Globus pallidus (tissue), 1 donor: ENCODE measurements at places on chromosomes 5 and 9.
A peak's percentile ranks its signal among the peaks of the same experiment; 100 is the strongest.

- DNase-seq = no peak
Observed at GRCh38 chr9:27664121-27664779, 91.0 kb upstream of the C9orf72 start.

- no peak for DNase-seq
Observed at GRCh38 chr5:44660251-44660650, 148.5 kb upstream of the MRPS30 start.

DNA sequence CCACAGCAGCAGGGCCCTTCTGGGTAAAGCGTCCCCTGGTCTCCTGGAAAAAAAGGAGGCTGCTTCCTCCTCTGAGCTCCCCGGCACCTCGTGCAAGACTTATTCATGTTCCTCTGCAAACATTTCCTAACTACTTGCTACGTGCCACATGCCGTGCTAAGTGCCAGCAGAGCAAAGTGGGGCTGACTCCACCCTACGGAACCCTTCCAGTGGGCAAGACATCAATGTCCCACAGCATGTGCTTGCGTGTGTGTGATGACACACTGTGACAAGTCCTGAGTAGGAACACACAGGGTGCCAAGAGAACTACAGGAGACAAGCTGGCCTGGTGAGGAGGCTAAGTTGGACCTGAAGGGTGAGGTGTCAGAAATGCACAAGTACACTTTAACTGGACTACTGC lies 57.4 kb downstream of the SEMA4D start:
- no peak for DNase-seq

GRCh38 chr5:67496051-67496450 lies 299.5 kb upstream of the CD180 start:
- no peak for DNase-seq

DNA sequence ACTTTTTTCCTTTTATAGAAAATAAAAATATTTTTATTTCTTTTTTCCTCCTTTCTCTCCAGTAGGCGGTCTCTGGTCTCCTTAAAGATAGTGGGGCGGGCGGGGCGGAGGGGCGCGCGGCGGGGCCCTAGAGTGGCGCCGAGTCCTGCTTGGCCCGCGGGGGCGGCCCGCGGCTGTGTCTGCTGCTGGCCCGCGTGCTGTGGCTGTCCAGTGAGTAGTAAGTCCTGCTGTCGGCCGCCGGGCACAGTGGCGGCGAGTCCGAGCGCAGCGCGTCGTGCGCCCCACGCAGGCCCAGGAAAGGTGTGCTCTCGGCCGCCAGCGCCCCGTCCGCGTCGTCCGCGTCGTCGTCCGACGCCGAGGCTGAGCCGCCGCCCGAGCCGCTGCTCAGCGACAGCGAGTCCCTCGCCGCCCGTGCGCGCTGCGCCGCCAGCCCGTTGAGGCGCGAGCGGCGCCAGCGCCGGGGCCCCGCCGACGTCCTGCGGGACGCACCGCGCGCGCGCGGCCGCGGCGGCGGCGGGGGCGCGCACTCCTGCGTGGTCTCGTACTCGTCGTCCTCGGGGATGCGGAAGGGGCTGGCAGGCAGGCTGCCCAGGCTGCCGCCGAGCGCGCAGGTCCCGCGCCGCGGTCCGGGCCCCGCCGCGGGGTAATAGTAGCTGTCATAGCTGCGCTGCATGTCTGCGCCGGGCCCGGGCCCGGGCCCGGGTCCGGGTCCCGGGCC lies 52.3 kb downstream of the PSD2 start:
- DNase-seq = peak; percentile 60

GRCh38 chr5:43369651-43370050 lies 42.5 kb downstream of the CCL28 start:
- no peak for DNase-seq

- no peak for DNase-seq
Observed at GRCh38 chr5:76476474-76477038, 73.5 kb downstream of the IQGAP2 start.

- DNase-seq = no peak
Observed at GRCh38 chr5:115875447-115875846, 33.7 kb downstream of the AP3S1 start.

DNA sequence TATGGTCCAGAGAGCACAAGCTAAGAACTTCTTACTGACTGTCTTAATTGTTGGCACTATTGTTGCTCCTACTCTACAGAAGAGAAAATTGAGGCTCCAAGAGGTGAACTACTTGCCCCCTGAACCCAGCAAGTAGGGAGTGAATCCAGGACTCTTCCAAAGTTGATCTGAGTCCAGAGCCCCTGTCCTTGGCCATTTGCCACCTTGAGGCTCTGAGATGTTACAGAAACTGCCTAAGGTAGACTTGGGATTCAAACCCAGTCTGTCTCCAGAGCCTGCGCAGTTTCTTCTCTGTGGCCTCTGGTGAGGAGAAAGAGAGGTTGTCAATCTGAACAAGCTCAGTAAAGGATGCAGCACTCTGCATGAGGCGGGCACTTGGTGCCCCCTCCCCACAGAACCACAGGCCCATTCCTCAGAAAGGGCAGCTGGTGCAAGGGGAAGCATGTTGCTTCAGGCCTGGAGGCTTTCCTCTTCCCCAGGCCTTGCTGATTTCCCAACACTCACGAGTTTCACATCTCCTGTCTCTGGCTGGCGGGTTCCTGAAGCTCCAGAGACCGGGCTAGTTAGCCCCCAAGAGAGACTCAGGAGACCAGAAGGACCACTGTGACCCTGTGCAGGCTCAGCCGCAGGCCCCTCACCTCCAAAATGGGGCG lies 2.9 kb upstream of the LCP2 start:
- DNase-seq = no peak

DNA sequence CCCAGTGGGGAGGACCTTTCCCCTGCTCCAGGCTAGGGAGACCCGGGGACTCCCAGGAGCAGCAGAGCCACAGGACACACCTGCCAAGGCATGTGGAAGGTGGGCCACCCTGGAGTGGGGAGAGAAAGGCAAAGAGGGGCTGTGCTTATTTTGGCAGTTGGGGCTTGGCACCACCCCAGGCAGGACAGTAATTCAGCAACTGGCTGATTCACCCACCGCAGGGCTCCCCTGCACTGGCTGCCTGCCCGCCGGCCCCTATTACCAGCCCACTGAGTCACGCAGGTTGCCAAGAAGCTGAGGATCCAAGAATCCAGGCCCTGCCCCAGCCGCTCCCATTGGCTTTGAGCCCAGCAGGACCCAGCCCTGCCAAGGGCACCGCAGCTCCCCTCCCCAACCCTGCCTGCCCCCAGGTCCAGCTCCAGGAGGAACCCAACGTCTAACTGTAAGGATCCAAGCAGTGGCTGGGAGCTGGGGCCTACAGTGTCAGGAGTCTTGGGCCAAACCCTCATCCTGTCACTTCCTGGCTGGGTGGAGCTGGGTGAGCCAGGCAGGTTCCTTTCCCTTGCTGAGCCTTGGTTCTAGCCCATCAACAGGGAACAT lies 14.2 kb upstream of the RALGDS start:
- DNase-seq = peak; percentile 40

GRCh38 chr5:127599320-127599719 lies 49.6 kb upstream of the CTXN3 start:
- no peak for DNase-seq

GRCh38 chr9:129823542-129823934 lies 398 bp downstream of the TOR1A start:
- DNase-seq = no peak

DNA sequence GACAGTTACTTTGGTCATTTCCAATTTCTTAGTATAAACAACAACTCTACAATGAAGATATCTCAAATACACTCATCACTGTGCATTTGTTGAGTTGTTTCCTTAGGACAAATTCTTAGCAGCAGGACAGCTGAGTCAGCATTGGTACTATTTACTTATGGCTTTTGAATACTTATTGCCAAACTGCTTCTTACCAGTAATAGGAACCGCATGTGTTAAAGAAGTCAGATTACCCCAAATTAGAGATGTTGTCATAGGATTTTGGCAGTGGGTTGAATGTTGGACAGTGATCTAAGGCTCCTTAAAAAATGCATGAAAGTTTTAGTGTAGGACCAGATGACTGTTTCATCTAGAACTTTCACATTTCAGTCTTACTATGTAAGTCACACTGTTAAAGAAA lies 280.1 kb upstream of the DMRT1 start:
- no peak for DNase-seq

DNA sequence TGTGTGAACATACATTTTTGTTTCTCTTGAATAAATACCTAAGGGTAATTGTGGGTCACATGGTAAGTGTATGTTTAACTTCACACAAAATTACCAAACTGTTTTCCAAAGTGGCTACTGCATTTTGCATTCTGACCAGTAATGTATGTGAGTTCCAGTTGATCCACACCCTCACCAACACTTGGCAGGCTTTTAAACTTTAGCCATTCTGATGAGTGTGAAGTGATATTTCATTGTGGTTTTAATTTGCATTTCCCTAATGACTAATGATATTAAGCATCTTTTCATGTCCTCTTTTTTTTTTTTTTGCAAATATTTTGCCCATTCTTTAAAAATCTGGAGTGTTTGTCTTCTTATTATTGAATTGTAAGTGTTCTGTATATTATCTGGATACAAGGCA lies 53.5 kb upstream of the MAST4 start:
- DNase-seq = no peak

DNA sequence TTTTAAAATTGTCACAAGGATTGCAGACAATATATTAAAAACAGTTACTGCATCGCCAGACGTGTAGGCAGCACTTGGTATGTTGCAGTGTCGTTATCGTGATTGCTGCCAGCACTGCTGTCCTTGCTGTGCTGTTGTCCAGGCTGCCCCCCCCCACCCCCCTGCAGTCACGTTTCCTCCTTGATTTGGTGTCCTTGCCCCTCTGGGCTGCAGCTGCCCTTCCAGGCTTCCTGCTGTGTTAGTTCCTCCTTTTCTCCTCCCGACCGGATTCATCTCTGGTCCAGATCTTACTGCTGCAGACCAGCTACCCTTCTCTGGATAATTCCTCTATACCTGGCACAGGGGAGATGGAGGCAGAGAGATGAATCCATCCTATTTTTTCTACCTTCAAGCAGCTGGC lies 298.9 kb downstream of the TRIM32 start:
- DNase-seq = no peak

DNA sequence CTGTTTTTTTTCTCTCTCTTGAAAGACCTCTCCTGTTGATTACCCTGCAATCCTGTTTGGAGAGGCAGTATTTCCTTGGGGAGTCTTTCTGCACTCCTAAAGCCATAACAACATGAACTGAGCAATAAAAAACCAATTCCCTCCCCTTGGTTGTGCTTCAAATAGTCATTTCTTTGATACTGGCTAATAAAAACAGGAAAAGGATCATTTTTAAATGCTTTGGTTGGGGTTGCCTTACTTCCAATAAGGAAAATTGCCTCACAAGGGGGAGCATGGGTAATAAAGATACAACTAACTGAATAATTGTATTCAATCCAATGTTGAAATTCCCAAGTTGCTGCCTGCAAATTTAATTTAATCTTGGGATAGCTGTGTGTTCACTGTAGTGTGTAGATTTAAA lies 13.9 kb downstream of the FBXL7 start:
- no peak for DNase-seq

- DNase-seq = no peak
Observed at GRCh38 chr5:1746371-1747078, 53.1 kb downstream of the MRPL36 start.

- no peak for DNase-seq
Observed at GRCh38 chr5:39721394-39721793, 296.6 kb upstream of the DAB2 start.

DNA sequence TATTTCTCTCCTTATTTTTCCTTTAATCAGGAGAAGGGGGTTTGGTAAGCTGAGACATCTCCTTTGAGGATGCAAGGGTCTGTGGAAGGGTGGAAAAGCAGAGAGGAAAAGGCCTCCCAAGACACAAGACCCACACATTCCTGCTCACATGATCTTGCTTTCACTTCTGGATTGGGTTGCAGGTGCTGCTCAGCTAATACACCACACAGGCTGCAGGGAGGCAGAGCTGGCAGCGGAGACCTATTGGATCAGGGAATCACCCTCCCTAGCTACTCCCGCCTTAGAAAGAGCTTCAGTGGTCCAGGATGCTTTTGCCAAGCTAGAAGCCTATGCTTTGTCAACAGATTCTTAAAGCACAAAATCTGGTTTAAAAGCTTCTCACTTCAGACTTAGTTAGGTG lies 87.6 kb upstream of the IL33 start:
- DNase-seq = no peak

- DNase-seq = no peak
Observed at GRCh38 chr9:120892748-120893610, 16.0 kb upstream of the PHF19 start.

DNA sequence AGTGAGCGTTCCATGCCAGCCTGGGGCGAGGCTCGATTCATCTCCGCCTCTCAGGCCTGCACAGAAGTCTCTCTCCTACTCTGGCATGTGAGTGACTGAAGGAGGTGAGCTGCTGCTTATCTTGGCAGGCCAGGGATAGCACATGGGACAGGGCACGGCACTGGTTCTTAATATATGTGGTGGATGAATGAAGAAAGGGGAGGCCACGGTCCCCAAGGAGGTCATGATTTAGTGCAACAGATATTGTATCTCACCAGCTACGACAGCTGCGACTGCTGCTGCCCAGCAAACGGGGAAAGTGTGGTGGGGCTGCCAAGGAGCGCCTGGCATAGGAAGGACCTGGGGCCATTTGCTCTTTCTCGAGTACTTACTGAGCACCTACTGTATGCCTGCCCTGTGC lies 19.3 kb upstream of the MAPK9 start:
- no peak for DNase-seq

GRCh38 chr9:111000202-111000601 lies 38.1 kb downstream of the LPAR1 start:
- peak; percentile 80 for DNase-seq

- no peak for DNase-seq
Observed at GRCh38 chr9:93523518-93524144, 52.8 kb upstream of the PHF2 start.

- DNase-seq = peak; percentile 12
Observed at GRCh38 chr9:121499427-121500164, at the start of gene GGTA1. GGTA1 (minus strand) TSS chr9:121499844; CDS start chr9:121467922, 31,922 bp downstream.

DNA sequence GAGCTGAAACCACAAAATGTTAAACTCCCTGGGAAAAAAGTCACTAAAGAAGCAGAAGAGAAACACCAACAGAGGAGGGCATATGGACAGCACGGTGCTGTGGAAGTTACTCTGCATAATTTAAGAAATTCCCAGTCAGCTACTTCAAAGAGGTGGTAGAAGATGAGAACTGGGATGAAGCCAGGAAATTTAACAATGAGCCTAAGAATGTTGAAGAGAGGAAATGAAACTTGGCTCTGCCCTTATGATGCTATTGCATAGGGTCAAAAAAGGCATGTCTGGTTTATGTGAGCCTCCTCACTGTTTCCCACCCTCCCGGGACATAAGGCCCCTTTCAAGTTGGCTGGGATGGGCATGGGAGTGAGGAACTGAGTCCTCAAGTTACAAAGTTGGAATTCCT lies 25.4 kb upstream of the SNX18 start:
- no peak for DNase-seq

DNA sequence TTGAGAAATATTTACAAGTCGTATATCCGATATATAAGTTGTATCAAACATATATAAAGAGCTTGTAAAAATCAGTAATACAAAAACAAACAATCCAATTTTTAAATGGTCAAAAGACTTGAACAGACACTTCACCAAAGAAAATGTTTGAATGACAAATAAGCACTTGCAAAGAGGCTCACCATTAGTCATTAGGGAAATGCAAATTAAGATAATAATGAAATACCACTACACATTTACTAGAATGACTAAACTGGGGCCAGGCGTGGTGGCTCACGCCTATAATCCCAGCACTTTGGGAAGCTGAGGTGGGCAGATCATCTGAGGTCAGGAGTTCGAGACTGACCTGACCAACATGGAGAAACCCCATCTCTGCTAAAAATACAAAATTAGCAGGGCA lies 134.6 kb upstream of the HAND1 start:
- DNase-seq = no peak

- no peak for DNase-seq
Observed at GRCh38 chr5:41067714-41068568, 3.2 kb downstream of the MROH2B start.
